ENCODE measurements at places on chromosomes 11 and 22.

GRCh38 chr11:9604134-9604533 lies 30.7 kb downstream of the WEE1 start:
- no peak for DNase-seq

GRCh38 chr11:133041181-133041580 lies 491.1 kb downstream of the OPCML start:
- no peak for DNase-seq

DNA sequence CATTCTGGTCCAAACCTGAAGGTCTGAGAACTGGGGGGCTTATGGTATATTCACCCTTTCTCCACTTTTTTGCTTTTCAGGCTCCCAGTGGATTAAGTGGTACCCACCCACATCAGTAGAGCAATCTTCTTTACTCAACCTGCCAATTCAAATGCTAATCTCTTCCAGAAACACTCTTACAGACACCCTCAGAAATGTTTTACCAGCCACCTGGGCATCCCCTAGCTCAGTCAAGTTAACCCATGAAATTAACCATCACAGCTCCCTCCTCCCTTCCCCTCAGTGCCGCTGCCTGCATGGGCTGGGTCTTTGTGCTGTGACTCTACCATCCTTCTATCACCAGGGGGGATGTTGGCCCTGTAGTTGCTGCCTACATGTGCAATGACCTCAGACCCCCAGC lies 398.7 kb downstream of the BUD13 start:
- no peak for DNase-seq

DNA sequence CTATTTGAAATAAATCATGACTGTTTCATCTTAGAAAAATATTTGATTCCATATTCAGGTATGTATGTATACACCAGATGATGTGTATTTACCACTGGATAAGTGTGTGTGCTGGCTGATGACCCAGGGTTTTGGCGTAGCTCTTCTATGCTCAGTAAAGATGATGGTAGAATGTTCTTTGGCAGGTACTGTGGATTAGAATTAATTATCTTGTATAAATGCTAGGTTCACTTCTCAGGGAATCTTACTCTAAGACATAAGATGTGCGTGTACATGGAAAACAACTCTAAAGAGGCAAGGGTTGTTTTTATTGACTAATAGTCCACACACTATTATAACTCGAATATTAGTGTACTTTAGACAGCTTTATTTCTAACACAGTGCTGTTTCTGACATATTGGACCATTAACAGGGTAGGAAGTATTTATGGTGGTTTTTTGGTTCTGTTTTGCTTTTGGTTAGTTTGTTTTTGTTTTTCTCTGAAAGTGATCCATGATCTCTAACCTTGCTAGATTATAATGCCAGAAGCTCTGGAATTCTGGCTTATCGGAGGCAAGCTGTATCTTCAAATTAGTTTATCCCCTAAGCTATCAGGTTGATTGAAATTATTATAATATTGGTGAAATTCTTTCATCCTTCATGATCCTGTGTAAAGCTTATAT lies 1.0 kb upstream of the HBG1 start:
- DNase-seq, result no peak

- no peak for DNase-seq
These were observed 150.2 kb downstream of the TMEM135 start for GRCh38 chr11:87187930-87188329.

- DNase-seq, result no peak
These were observed 167.8 kb downstream of the BRD1 start for GRCh38 chr22:49659924-49660315.

DNA sequence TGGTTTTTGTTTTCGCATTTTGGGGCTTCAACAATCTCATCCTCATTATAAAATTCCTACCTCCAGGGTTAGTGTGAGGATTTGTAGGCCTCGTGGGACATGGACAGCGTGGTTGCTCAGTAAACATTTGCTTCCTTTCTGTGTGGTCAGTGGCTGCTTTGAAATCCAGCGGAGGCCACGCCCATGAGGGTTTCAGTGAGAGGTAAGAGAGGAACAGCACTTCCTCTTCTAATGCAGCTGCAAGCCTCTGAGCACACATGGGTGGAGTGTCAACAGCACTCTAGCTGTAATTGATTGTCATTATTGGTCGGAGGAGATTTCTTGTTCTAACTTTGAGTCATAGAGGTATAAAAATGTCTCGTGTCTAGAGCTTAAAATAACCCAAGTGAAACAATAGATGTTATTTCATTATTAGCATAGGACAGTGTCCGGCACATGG lies 6.0 kb upstream of the ARHGAP42 start:
- DNase-seq, result peak; percentile 88

- peak; percentile 89 for DNase-seq
These were observed 1.1 kb downstream of the DHCR7 start for GRCh38 chr11:71446942-71447688.

GRCh38 chr11:6410695-6411430 lies 8.0 kb downstream of the APBB1 start:
- DNase-seq, result no peak

DNA sequence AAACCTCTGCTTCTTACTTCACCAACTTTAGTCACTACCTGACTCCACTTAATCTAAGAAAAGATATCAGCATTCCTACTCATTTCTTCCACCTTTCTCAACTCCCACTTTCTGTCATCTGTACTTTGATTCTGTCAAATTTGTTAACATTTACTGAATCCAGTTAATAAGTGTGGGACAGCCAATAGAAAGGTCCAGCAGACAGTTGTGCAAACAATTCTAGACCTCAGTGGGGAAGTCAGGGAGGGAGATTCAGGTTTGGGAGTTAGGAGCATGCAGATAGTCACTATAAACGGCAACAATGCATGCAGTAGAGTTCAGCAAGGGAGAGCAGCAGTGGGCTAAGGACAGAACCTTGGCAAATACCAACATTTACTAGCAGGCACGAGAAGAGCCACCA lies 4.1 kb downstream of the FBXO3 start:
- no peak for DNase-seq

DNA sequence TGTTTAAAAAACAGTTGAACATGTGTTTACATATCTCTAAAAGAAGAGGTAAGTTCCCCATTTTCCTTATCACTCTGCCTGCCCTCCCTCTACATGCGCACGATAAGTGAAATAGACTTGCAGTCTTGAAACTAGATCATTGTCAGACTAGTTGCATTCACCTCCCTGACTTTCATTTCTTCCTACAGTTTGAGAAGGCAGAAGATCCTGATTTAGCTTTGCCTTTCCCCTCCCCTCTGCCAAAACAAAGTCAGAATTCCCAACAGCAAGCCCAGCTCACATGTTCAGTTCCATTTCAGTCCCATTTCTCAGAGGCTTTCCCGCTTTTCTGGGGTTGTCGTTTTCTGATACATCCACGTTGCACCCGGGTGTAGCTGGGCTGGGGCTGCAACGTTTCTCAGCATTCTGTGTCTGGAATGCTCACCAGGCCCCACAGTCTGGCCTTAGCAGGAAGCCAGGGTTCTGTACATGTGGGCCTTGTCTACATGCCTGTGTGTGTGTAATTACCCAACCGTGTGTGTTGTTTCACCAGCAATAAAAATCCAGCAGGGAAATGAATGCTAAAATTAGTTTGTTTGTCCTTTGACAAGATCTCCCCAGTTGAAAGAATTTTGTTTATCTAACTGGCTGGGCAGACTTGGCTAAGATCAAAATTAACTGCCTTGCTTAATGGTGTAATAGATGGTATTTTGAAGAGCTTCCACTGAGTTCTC lies 179.2 kb downstream of the DBX1 start:
- DNase-seq, result no peak
